ENCODE measurements at places on chromosomes 7 and 10.

- DNase-seq, result no peak
Observed at GRCh38 chr7:100874300-100874576, 665 bp upstream of the SRRT start.

- no peak for DNase-seq
Observed at GRCh38 chr10:100510533-100511308, 8.9 kb downstream of the SEC31B start.

DNA sequence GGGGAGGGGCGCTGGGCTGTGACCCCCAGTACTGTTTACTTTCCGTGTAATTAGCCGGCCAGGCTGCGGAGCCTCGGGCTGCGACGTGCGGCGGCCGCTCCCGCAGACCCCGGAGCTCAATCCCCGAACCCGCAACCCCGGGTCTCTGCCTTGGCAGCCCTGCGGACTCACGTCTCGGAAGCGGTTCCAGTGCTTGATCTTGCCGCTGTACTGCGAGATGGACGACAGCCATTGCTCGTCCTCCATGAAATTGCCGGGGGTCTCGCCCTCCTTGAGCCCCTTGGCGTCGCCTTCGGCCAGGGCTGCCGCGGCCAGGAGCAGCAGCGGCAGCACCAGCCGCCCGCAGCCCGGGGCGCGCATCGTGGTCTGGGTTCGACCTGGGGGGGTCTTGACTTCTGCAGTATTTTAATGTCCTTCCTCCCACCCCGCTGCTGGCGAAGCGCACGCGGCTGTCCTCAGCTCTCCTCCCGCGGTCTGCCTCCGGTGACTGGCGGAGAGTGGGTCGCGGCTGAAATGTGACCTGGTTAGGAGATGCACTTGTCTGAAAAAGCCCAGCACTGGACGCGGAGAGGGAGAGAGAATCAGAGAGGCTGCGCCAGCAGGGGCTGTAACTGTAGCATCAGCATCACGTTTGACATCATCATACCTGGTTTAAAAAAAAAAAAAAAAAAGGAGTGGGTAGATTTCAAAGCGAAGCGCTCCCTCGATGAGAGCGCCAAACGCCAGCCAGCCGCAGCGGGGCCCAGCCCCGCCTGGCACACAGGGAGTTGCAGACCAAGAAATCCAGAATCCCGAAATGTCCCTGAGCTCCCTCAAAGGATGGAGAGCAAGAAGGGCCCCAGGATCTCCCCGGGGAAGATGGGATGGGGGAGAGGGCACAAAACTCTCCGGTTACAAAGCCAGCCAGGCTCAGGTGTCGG, at the start of gene SPOCK2:
Gene SPOCK2, minus strand, starts transcription at position 583 of the 920 bp plus-strand sequence. Its CDS starts 223 bp downstream, at position 360.
- DNase-seq, result peak; percentile 9

DNA sequence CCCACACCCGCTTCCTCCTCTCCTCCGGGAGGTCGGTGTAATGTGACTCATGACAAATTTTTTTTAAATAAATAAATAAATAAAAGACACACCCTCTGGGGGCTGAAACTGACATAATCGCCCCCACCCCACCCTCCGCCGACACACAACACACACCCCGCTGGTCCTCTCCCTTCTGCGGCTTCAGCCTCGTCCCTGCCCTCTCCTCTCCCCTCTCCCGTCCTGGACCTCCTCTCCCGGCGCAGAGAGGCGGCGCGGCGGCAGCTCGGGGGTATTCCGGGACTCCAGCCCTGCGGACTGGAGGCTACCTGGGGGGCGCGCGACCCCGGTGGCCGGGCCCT, 686 bp downstream of the ABI1 start:
- peak; percentile 84 for DNase-seq

- no peak for DNase-seq
Observed at GRCh38 chr7:92417913-92418312, 29.4 kb upstream of the GATAD1 start.

DNA sequence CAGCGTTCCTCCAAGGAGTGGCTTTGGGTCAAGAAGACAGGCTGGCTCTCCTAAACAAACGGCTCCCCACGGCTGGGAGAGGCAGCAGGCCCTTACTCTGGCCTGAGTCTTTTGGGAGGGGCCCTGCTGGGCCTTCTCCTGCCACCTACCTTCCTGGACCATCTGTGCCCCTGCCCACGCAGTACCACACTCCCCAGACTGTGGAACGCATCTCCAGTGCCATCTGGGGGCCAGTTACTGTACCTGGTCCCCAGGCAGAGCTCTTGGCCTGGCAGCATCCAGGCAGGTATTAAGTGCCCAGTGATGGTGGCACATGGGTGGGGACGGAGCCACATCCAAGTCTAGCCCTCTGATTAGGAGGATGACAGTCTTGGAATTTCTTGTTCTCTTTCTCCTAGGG, 14.4 kb downstream of the ALKBH4 start:
- no peak for DNase-seq

- no peak for DNase-seq
Observed at GRCh38 chr7:4169455-4169854, 512.6 kb upstream of the FOXK1 start.

DNA sequence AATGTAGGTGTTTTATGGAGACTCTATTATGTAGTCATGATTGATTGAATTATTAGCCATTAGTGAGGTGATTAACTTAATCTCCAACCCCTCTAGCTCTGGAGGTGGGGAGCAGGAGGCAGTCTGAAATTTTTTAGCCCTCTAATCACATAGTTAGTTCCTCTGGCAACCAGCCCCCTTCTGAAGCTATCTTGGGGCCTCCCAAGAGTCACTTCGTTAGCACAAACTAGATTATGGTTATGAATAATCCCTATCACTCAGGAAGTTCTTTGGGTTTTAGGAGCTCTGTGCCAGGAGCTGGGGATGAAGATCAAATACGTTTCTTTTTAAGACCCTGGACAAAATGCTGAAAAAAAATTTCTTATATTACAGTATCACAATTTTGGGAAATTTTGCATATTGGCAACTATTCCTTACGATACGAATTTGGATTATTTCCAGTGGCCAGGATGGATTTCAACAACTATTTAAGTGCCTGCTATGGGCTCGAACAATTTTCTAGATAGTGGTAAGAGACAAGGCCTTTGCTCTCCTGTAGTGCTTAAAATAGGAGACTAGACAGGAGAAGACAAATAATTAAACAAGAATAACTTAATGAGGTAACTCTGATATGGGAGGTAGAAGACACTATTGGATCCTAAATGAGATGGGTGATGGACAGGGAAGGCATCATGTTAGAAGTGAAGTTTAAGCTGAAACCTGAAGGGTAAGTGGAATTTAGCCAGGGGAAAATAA, 52.9 kb downstream of the BTAF1 start:
- DNase-seq, result no peak

DNA sequence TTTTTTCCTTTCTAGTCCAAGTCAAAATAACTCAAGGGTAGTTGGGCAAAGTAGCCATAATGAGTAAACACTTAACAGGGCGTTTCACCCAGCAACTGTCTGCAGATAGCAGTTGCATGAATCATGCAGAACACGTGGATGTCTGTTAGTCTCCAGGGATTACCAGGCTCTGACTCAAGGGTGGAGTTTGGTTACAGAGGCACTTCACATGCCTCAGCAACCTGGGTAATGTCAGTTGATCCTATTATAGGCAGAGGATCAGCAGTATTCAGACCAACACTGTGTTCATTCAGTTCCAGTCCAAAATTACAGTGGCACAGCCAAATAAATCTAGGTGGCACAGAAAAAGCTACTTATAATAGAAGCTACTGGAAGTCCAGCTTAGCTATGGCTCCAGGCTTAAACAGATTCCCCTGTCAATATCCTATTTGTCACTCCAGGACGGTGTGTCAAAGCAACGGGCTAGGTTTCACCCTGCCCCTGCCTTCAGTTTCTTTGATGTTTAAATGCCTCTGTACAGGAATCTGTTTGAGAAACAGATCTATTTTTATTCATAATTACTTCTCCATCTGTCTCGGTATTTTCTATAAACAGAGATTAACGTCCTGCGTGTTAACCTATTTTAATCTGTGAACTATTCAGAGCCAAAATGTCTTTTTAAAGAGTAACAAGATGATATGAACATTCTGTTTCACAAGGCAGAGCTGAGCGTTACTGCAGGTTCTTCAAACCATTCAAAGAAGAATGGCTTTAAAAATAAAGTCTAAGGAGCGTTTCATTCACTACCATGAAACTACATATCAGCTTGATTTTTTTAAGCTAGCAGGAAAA, 162.6 kb upstream of the AKR1E2 start:
- DNase-seq, result peak; percentile 99

GRCh38 chr7:40622941-40623501, 488.2 kb downstream of the SUGCT start:
- DNase-seq, result no peak

DNA sequence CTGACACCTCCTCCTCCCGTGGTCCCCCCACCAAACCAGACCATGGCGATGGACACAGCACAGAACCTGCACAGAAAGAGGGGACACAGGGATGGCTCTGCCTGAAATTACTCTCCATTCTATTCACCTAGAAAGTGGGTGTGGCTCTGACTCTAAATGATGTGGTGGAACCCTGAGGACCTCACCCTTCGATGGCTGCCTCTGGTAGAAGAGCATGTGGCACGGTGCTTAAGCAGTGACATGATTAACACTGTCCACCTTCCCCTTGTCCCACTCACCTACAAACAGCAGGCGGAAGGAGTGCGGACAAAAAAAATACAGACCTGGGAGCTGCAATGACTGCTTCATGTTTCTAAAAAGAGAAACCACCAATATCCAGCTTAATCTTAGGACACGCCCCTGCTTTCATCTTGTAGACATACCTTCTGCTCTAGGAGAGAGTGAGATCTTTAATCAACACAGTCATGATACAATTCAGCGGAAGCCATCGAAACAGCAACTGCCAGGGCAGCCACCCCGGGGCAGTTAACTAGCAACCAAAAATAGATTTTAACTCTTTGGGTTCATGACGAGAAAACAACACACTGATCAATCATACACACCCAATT, 11.4 kb downstream of the JCAD start:
- no peak for DNase-seq

GRCh38 chr7:151206914-151207313, 3.4 kb downstream of the H2BK1 start:
- DNase-seq, result no peak

- DNase-seq, result no peak
Observed at GRCh38 chr7:101232141-101232850, 5.3 kb downstream of the CLDN15 start.

DNA sequence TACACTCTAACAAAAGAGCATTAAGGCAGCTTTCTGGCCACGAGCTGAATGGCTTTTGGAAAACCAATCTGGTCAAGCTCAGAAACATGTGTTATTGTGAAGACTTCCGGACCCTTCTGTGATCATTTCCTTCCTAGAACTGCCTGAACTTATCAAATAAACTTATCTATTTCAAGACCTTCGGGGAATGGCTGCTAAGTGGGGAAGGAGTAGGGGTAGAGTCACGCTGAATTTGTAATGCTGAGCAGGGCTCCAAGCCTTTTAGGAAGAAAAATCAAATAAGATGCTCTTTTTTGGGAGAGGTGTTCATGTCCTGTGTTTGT, 56.6 kb downstream of the PAPSS2 start:
- DNase-seq, result no peak

DNA sequence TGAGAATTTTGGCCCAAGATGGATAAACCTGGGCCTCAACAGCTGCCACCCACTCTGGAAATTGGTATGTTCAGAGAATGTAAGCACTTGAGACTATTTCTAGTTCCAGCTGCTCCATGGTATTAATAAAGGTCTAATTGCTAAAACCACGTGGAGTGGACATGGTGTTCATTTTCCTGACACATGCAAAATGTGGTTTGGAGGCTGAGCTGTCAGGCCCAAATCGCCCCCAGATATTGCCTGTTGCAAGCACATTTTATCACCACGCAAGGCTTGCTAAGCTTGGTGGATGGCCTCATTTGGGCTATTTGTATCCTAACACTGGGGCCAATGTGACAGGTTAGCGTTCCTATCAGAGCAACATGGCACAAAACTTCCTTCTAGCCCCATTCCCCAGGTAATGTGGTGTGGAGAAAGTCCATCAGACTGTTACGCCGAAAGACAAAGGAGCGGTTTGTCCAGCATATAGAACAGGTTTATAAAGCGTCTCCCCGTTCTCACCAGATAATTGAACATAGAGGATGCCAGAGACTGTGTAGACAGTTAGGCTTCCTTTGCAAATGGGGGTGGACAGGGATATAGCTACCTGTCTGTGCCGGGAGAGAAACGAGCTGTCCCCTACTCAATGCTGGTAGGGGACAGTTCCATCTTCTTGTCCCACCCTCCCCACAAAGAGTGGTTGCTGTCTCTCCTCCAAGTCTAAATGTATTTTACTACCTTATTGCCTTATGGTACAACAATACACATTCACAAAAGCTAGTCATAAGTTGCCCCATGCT, 78.0 kb upstream of the ANKRD1 start:
- DNase-seq, result no peak

DNA sequence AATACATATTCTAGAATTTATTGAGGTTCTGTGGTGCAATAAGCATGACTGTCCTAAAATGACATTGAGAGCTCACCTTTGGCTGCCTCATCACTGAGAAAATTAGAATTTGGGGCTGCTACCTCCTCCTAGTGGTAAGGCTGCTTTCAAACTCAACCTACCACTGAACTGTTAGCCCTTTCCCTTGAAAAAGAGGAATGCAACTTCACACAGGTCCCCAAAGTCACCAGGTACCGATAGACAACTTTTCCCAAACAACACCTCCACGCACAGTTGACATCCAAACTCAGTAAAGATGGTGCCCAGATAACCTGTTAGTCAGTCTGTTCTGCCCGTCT, 75.9 kb upstream of the SCIN start:
- DNase-seq, result no peak

DNA sequence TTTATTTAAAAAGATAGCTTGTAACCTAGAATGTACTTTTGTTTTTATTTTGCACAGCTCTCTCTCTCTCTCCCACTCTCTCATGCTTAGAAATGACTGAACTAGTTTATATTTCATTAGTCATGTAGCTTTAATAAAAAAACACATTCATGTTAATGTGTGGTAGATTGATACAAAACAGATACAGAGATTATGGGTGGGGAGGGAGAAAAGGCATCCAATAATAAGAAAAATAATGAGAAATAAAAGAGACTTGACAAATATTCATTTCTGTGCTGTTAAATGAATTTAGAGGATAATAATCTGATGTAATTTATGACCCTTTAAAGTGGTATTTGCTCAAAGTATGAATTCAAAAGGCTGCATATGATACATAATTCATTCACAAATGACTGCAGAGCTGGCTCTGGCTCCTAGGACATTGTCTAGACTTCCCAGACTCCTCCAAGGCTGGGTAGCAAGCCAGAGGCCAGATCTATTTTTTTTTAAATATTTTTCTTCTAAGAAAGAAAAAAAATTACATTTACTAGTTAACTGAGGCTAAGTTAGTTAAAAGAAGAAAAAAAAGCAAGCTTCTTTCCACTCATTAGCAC, 105.7 kb upstream of the DNAJB12 start:
- no peak for DNase-seq
